ENCODE measurements at places on chromosomes 7 and 10. TPM values are rescaled to one million over a fixed set of nuclear protein-coding genes. Genes with fewer than 3 reads are reported as not detected.

The CD36 gene
- total RNA-seq: 1.2 TPM

The IQUB gene
- total RNA-seq: 0.08 TPM

The KIF11 gene
- 42.6 TPM for total RNA-seq

The GPER1 gene
- 1.5 TPM for total RNA-seq

The PNLIPRP2 gene
- not detected for total RNA-seq

The RBM17 gene
- 18.5 TPM for total RNA-seq

The COBL gene
- 0.81 TPM for total RNA-seq

The NODAL gene
- total RNA-seq: not detected

The ACSM6 gene
- not detected for total RNA-seq

The PGAM2 gene
- total RNA-seq: not detected

The CAMK2B gene
- not detected for total RNA-seq

The PCGF6 gene
- 12.0 TPM for total RNA-seq

The SPDYE9 gene
- total RNA-seq: not detected

The IKZF1 gene
- 1.2 TPM for total RNA-seq

The EBLN1 gene
- total RNA-seq: not detected

The TRIL gene
- total RNA-seq: not detected

All from H4 (cell line).